ENCODE measurements at places on chromosomes 7 and 10. TPM values are rescaled to one million over a fixed set of nuclear protein-coding genes. Genes with fewer than 3 reads are reported as not detected.

FAM25G gene
- not detected for total RNA-seq

CACNB2 gene
- total RNA-seq: not detected

KCNIP2 gene
- total RNA-seq: not detected

COL13A1 gene
- total RNA-seq: 77.5 TPM

LIPN gene
- not detected for total RNA-seq

TAF6 gene
- 63.9 TPM for total RNA-seq

KCP gene
- not detected for total RNA-seq

JAKMIP3 gene
- not detected for total RNA-seq

UTF1 gene
- total RNA-seq: not detected

ZNF853 gene
- total RNA-seq: 0.07 TPM

PHYHIPL gene
- not detected for total RNA-seq

FZD1 gene
- total RNA-seq: 6.0 TPM

AGMO gene
- 1.6 TPM for total RNA-seq

ANKRD7 gene
- total RNA-seq: 0.49 TPM

VIM gene
- total RNA-seq: 6,184 TPM

IL15RA gene
- total RNA-seq: 52.3 TPM

RPEL1 gene
- not detected for total RNA-seq

SFTPA1 gene
- not detected for total RNA-seq

SHTN1 gene
- total RNA-seq: 2.1 TPM

CPN1 gene
- not detected for total RNA-seq

SORCS3 gene
- not detected for total RNA-seq

CTTNBP2 gene
- 0.27 TPM for total RNA-seq

GPER1 gene
- 0.79 TPM for total RNA-seq

OR2A5 gene
- not detected for total RNA-seq

CADPS2 gene
- total RNA-seq: 35.9 TPM

SPDYE5 gene
- total RNA-seq: not detected

THNSL1 gene
- total RNA-seq: 2.9 TPM

COG5 gene
- total RNA-seq: 53.4 TPM

DYNC1I1 gene
- 0.89 TPM for total RNA-seq

ACBD7 gene
- total RNA-seq: 3.3 TPM

UCN3 gene
- not detected for total RNA-seq

HOXA3 gene
- total RNA-seq: 11.0 TPM

RBP3 gene
- not detected for total RNA-seq

ASB4 gene
- total RNA-seq: not detected

LIPF gene
- total RNA-seq: not detected

FOXI2 gene
- not detected for total RNA-seq

CALD1 gene
- total RNA-seq: 120 TPM
